ENCODE measurements at places on chromosomes 3 and 15.

DNA sequence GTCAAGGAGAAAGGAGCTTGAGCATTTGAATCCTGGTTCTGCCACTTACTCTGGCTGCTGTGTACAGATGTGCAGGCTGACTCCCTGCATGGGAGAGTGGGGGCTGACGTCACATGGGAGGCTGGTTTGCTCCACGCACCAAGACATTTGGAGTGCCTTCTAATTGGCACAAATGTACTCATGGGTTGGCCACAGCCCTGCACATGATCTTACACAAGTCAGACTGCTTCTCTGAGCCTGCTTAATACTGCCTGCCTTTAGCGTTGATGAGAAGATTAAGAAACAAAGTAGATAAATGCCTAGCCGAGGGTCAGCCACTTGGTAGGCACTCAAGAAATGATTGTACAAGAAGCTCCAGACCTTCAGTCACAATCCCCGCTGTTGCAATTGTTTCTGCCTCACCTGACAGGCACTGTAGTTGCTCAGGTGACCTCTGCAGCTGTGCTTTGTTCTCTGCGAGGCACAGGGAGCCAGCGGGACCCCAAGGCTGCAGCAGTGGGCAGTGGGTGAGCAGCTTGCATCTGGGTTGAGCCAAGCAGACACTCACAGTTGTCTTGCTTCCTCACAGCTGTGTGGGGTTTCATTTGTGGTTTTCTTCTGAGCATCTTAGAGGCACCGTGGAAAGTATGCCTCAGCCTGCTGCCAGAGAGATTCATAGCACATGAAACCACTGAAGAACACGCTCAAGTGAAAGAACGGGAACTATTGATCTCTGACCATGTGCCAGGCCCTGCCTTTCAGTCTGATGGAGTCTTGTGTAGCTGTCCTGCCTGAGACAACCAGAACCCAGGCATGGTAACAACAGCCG, 33.1 kb downstream of the GRK7 start:
- DNase-seq, result no peak

DNA sequence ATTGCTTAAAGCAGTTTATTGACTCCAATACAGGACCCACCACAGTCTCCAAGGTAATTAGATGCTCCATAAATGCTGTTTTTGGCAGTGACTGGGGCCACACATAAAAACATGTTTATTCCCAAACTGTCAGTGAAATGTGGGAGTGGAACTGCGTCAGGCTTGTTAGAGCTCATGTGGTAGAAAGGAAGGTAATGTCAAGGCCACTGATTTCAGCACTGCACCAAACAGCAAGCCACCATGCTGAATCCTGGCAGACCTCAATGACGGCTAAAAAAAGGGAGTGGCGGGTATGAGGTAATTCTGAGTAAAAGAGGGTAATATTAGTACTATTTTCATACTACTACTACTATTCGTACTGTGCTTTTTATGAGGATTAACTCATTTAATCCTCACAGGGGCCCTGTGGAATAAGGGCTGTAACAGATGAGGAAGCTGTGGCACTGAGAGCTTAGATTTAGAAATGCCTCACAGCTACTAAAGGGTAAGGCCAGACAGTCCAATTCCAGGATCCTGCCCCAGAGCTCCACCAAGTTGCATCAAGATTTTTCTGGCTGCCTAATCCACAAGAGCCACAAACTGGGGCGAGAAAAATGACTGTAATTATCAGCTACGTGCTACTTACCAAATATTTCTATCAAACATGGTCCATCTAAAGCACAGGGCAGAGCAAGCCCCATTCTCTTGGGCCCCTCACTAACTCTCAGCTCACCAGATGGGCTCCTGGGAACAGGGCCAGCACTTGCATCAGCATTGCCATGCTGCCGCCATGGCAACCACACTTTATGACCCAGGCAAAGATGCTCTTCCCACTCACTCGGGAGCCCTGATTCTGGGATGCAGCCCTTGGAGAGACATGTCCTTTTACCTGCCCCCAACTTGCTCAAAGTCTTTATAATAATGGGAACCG, 83.6 kb upstream of the SPATA12 start:
- no peak for DNase-seq

GRCh38 chr15:73190189-73190601, 137.9 kb downstream of the NEO1 start:
- DNase-seq, result no peak

GRCh38 chr15:56428821-56429458, 36.0 kb downstream of the MNS1 start:
- DNase-seq, result peak; percentile 5

DNA sequence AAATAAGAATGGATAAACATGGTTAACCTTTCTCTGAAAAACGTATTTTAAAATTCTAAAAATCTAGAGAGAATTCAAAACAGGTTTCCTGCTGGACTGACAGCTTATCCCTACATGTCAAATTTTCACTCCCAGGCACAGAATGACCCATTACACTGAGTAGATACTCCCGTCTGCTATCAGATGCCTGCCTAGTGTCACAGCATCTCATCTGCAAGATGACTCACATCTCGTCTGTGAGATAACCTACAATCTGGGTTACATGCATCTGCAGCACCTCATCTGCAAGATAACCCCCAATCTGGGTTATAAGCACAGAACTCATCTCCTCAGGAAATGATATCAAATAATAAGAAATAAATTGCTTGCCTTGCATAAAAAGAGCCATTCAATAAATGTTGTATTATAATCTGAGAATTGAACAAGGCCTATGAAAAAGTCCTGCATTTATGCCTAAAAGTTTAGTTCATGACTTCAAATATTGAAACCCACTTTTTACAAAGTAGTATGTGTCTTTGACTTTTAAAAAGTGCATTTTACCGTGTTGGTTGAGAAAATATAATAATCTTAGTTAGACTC, 188.3 kb upstream of the THBS1 start:
- no peak for DNase-seq

GRCh38 chr15:95709959-95710695, 620.4 kb upstream of the NR2F2 start:
- DNase-seq, result no peak

DNA sequence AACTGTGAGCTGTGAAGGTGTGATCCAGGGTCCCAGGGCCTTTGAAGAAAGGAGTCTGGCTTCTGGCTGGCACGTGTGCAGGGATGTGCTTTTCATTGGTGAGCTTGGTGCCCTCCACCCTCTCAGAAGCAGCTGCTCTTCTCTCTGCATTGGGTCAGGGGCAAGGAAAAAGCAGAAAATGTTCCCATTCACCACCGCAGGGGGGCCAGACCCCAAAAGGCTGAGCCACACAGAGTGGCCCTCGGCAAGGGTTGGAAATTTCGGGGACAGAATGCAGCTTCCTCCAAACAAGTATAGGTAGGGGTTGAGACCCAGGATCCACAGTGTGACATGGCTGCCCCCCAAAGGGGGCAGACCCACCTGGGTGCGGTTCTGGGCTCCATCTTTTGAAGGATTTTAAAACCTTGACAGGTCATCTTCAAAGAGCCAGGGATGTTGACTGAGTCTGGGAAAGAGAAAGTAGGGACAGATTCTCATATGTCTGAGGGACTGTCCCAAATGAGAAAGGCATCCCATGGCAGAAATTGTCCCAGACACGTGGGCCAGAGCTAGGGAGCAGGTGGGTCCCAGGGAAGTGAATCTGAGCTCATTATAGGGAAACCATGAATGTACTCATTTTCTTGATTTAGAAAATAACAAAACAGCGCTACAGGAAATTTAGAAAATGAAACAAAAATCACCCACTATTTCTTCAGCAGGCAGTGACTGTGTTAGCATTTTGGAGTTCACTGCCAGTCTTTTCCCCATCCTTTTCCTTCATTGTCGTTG, 2.7 kb downstream of the CSK start:
- no peak for DNase-seq

- DNase-seq, result no peak
Observed at GRCh38 chr3:150746791-150747590, 16.0 kb downstream of the SIAH2 start.

DNA sequence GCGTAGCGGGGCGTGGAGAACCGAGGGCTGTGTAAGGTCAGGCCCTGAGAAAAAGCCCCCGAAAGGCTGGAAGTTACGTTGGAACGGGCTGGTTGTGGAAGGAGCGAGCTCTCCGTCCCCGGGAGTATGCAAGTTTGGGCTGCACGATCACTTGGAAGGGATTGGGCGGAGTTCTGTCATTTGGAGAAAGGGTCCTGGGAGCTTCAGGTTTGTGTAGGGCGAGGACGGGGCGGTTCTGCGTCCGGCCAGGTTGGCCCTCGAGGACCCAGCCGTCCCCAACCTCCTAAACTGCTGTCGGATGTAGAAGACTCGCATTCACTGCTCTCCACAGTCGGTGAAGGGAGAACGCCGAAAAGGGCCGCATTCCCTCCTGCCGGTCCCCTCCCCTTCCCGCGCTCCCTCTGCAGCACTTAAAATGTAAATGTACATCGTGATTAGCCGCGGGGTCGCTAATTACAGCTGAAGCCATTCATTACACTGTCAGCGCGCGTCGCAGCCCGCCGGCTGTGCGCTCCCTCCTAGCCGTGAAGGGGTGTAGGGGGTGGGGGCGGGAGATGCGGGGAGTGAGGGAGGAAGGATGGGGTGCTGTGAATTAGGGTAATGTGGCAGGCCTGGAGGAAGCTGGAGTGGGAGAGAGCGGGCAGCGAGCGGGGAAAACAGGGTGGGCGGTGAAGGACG, 2.5 kb upstream of the RPP25 start:
- DNase-seq, result no peak

- no peak for DNase-seq
Observed at GRCh38 chr3:127771746-127772145, 50.6 kb downstream of the MGLL start.

GRCh38 chr3:48215466-48215865, 7.8 kb upstream of the CAMP start:
- DNase-seq, result no peak

GRCh38 chr3:176867681-176868663, 329.3 kb downstream of the TBL1XR1 start:
- no peak for DNase-seq

GRCh38 chr3:31004025-31004678, 109.7 kb upstream of the GADL1 start:
- peak; percentile 81 for DNase-seq

DNA sequence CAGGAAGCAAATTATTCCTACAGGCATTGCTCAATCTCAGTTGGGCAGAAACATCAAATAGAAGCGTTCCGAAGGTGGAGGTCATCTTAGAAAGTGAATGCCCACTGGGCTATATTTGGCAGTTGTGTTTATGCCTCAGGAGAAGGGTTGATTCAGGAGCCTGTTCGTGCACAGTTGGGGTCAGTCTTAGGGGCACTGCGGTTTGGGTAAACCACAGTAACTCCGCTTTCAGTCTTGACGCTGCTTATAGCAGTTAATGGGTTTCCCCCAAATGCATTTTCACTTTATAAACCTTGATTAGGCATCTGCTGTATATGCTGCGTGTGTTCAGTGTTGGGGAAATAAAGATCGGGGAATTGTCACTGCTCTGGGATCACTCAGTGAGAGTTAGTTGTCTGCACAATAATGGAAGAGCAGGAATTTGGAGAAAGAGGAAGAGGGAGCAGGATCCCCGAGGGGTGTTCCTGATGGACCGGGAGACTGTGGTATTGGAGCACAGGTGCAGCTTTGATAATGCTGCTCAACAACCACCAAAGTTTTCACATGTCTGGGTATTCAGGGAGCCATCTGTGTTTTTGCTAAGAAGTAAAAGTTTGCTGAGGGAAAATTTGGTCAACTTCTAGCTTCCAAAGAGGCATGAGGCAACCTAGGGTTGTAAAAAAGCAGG, 124.3 kb upstream of the EIF1B start:
- no peak for DNase-seq

GRCh38 chr3:13861461-13861860, 18.4 kb downstream of the WNT7A start:
- no peak for DNase-seq

DNA sequence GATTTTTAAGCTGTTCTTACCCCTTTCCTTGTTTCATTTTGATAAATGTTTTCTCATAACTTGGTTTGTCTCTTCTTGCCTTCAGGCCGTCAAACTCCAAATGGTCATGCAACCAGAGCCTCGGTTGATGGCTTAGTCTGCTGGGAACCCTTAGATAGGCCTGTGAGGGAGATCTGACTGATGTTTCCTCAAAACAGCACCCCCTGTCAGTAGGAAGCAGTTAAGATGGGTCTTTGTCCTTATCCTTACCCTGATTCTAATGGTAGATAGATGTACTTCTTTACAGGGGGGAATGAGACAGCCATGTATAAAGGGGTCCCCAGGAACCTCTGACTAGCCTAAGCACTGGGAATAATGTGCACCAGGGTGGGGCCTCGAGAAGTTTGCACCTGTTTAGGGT, 16.3 kb upstream of the OR5H1 start:
- no peak for DNase-seq

- no peak for DNase-seq
Observed at GRCh38 chr15:36827824-36828223, 248.4 kb downstream of the CDIN1 start.

DNA sequence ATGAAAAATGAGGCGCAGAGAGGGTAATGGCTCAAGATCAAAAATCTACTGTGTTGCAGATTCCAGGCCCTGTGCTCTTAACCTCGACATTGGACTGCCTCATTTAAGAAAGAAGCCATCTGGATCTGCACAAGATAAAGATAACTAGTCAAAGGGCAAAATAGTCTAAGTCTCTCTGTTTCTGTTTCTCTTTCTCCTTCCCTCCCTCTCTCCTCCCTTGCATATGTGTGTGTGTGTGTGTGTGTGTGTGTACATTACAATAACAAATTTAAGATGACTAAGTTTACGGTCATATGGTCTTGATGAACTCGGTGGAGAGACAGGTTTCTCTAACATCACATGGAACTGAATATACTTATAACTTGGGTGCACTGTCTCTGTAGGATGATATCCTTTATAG, 69.2 kb downstream of the MEIS2 start:
- DNase-seq, result no peak

GRCh38 chr3:15805756-15806266, 8.0 kb upstream of the ANKRD28 start:
- no peak for DNase-seq

- no peak for DNase-seq
Observed at GRCh38 chr3:177824190-177824786, 627.0 kb upstream of the TBL1XR1 start.

DNA sequence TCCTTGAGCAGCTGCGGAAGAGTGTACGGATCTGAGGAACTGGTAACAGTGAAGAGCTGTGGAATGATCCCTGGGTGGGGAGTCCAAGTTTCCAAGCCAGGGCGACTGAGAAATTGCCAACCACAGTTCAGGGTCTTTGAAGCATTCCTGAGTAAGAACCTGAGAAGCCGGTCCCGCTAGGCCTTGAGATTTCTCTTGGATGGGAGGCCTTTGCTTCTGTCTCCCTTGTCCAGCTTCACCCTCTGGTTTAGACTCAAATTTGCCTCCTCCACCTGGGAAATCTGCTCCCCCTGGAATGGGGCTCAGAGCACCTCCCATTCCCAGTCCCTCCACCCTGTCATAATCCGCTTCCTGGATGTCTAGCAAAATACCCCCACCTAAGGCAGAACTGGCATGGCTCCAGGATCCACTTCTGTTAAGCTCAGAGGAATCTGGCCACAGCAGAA, 127.7 kb upstream of the DLG1 start:
- DNase-seq, result peak; percentile 42
